ENCODE measurements at places on chromosomes 16 and 17. TPM values are rescaled to one million over a fixed set of nuclear protein-coding genes. Genes with fewer than 3 reads are reported as not detected.

BCAR1 gene
- 22.2 TPM for total RNA-seq

EXOC3L1 gene
- 33.0 TPM for total RNA-seq

COPRS gene
- total RNA-seq: 53.9 TPM

SMIM36 gene
- total RNA-seq: not detected
